ENCODE measurements at places on chromosomes 3 and 15.

- no peak for DNase-seq
Observed at GRCh38 chr3:72999951-73000350, 3.3 kb downstream of the PPP4R2 start.

- no peak for DNase-seq
Observed at GRCh38 chr3:112744106-112744505, 102.6 kb downstream of the CD200R1L start.

- DNase-seq = no peak
Observed at GRCh38 chr3:61820306-61820992, 259.1 kb downstream of the PTPRG start.

DNA sequence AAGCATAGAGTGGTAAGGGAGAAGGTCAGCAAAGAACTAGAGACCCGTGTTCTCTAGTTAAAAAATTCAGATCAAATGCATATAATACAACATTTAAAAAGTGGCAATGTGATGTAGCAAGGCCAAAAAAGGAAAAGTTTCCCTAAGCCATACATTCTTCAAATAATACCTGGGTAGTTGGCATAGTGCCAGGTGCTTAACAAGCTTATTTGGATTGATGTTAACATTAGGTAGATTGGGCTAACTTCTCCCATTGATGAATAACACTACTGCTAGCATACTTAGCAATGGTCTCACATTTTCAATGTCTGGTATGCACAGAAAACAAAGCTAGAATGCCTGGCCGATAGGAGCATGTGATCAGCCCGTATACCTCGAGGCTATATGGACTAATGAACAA lies 283.6 kb upstream of the RARB start:
- DNase-seq = no peak

- no peak for DNase-seq
Observed at GRCh38 chr15:38471974-38472373, 18.0 kb downstream of the FAM98B start.

DNA sequence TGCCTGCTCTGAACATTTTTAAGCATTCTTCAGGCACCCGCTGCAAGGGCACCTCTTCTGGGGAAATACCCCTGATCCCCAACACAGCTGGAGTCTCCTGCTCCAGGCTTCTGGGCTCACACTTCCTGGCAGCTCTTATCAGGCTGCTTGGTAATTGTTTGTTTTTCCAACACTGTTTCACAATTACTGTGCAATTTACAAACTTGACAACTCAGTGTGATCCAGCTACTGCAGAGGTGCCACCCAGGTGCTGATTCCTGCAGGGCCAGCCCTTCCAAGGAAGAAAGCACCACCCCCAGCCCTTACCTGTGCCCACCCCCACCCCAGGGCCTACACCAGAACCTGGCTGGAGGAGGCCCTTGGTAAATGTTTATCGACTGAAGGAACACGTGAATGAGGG lies 66.5 kb downstream of the MAGEF1 start:
- DNase-seq = no peak

DNA sequence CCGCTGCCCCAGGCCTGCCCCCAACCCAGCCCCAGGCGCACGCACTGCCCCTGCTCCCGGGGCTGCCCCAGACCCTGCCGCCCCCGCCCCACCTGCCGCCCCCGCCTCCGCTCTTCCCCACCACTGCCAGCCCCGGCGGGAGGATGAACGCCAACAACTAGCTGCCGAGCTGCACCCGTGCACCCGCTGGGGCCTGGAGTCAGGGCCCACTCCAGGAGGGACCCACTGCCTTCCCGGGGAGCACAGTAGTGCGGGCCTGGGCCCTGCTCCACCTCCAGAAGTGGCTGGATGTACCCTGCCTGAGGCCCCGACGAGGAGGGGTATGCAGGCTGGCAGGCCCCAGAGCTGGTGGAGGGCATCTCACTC lies 10.9 kb downstream of the ZBTB47 start:
- DNase-seq = no peak

DNA sequence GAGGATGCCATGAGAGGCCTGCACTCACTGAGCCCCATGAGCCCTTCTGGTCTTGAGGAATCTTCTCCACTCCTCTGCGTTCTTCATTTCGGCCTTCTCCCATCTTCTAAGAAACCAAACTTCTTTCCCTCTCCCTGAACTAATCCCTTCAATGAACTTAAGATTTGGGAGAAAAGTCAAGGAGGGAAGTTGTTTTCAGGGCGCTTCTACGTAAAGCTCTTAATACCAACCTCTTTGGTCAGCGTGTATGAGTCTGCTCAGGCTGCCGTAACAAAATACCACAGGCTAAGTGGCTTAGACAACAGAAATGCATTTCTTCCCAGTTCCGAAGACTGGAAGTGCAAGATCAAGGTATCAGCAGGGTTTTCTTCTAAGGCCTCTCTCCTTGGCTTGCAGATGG lies 13.8 kb upstream of the PSMD6 start:
- no peak for DNase-seq

DNA sequence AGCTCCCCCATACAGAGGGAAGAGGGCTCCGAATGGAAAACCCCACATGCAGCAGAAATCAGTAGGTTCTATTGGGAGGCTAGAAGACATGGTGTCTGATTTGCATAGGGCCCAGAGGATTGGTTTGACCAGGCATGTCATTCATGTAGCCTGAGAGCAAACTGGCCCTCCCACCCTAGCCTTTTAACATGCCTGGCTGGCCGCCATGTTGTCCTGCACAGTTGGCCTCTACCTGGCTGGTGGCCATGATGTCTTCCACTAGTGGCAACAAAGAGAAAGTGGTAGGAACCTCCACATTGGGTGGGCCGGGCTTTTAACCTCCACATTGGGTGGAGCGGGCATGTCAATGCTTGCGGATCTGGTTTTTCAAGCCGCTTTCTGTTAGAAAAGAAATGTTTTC lies 312.1 kb downstream of the TAFA4 start:
- DNase-seq = no peak

GRCh38 chr15:61888074-61888780 lies 172.0 kb downstream of the VPS13C start:
- no peak for DNase-seq

DNA sequence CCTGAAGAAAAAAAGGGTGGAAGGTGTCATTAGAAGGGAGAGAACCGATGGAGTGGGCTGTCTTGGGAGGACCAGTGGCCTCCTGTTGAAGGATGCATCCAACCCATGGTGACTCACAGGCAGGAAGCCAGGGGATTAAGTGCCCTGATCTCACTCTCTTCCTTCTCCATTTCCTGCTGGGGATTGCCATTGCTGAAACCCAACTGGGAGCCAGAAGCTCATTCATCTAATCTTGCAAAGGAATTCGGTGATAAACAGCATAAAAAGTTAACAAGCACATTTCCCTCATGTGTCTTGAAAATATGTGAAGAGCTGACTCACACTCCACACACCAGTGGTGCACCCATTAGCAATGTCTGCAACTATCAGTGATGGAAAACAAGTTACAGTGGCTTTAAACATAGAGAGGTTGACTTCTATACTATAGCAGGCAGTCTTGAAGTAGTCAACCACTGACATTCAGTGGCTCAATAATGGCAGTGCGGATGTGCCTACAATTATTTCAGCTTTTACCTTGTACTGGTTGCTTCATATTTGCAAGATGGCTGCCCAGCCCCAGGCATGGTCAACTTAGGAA lies 12.8 kb upstream of the CSRNP1 start:
- no peak for DNase-seq

DNA sequence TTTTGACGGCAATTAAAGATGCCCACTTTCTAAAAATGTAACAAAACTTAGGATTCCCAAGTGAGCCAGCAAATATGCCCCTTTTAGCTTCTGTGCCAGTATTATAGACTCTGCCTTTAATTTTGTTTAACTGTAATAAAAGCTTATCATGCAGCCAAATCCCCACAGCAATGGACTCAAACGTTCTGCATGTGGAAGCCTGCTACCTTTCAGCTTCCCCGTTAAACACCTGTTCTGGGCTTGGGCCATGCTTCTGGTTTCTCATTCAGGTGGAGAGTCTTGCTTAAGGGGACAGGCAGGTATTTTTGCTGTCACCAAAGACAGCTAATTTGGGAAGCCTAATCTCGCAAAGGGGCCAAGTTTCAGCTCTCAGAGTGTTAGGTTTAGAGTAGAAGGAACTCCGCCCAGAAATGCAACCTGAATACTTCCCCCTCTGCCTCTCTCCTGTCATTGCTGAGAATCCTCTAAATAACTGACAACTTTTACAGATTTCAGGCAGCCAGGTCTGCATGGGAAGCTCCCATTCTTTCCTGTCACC lies 399.4 kb upstream of the ATP11B start:
- DNase-seq = no peak

DNA sequence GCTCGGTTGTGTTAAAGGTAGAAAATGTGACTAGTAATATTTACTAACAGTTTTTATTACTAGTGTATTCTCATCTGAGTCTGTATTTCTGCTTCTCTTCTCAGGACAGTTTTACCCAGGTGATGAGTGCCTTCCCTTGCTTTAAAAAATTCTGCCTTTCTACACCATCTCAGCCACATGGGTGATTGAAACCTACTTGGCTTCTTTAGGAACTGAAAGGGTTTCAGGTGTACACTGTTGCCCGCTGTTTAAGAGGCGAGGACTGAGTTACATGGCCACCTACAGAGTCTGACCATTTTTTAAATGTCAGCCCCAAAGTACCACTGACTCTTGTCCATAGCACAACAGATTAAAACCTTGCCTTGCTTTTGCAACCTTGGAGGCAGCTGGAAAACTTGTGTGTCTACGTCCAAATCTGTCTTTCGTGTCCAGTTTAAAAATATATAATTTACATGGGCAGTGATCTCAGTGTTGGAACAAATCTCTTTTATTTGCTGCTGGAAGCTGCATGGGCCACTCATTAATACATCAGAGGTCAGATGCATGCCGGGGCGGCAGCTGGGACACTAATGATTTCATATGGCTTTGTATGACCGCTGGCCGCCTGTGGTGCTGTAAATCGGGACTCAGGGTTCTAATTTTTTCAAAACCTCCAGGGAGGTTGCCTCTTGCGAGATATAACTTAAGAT lies 44.6 kb downstream of the TRIM71 start:
- DNase-seq = no peak

DNA sequence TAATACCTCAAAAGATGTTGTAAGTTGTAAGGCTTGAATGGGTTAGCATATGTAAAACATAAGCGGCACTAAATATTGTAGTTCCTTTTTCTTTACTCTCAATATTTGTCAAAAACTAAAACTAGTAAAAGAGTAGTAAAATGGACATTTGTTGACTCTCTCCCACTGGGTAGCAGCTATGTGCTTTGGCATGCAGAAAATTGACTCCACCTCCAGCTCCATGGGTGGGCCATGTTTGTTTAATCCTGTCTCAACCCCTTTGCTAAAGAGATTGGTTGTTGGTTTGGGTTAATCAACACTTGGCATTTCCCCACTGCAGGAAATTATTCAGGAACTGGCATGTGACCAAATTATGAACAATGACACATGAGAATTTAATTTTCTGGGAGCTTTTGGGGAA lies 114.8 kb downstream of the EOMES start:
- no peak for DNase-seq

GRCh38 chr3:100316641-100317069 lies 17.9 kb upstream of the NIT2 start:
- DNase-seq = no peak

GRCh38 chr15:85865070-85865684 lies 70.5 kb upstream of the KLHL25 start:
- peak; percentile 4 for DNase-seq

DNA sequence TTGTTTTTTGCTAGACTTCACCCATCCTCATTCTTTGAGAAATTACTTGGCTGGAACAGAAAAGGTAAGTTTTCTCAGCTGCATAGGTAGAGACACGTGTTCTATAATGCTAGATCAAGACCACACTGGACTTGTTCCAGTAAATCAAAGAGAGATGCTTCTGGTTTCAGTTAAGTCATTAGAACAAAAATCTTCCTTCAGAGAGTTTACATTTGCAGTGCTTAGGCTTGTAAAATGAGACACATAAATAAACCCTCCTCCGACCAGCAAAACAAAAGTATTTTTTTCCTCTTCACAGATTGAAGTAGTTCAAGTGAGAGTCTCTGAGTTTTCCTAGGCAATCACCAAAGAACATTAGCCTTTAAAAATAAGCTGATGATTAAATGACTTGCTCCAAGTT lies 87.3 kb upstream of the PROK2 start:
- DNase-seq = no peak

- DNase-seq = no peak
Observed at GRCh38 chr15:35701402-35702046, 155.6 kb upstream of the DPH6 start.

GRCh38 chr3:139953131-139953910 lies 18.3 kb downstream of the CLSTN2 start:
- DNase-seq = no peak

DNA sequence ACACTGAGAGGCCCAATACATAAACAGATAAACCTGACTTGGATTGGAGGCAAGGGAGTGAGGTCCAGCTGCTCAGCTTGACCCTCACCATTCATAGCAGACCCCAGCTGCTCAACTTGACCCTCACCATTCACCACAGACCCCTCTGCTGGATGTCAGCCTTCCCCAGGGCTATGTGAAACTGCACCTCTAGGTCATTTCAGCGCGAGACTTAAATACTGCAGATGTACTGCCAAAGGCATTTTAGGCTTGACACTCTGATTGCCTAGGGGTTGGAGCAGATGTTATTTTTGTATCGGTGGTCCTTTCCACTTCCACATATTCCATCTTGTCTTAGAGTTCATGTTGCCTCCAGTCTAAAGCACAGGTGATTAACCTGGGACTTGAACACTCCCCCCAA lies 41.5 kb upstream of the FAM98B start:
- no peak for DNase-seq

- no peak for DNase-seq
Observed at GRCh38 chr15:98744506-98744905, 96.2 kb downstream of the IGF1R start.

DNA sequence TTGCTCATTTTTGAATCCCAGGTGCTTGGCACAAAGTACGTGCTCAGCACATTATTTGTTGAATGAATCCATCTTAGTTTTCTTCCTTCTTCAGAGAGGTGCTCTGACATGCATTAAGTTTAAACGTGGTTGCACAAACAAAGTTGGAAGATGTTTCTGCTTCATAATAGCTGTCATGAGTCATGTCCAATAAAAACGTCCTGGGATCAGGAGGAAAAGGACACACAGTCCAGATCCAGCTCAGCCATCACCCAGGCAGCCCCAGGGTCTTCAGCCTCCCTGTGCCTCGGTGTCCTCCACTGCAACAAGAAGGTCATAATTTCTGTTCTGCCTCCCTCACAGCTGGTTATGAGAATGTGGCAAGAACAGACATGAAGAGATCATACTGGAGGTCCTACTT lies 55.4 kb downstream of the CCNL1 start:
- DNase-seq = no peak

GRCh38 chr3:41573591-41573990 lies 374.3 kb downstream of the CTNNB1 start:
- no peak for DNase-seq

DNA sequence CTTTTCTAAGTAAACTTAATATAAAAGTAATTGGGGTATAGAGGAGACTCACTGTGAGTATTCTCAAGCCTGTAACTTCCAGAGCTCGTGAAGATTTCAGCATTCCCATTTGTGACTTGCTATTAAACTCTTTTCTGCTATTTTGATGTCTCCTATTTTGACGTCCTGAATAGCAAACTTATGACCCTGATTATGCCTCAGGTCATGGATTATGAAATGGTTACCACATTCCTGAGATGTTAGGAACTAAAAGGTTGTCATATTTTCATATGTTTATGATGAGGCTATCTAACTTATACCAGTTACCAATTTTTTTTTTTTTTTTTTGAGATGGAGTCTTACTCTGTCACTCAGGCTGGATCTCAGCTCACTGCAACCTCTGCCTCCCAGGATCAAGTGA lies 105.5 kb downstream of the ATG7 start:
- DNase-seq = no peak

All from CD4-positive, alpha-beta T cell (primary cell).